Left hindlimb (tissue), 1 donor: ENCODE measurements at places on chromosomes 6 and 20.
A peak's percentile ranks its signal among the peaks of the same experiment; 100 is the strongest.

- no peak for DNase-seq
Observed at GRCh38 chr6:157550114-157550989, 169.4 kb downstream of the ZDHHC14 start.

DNA sequence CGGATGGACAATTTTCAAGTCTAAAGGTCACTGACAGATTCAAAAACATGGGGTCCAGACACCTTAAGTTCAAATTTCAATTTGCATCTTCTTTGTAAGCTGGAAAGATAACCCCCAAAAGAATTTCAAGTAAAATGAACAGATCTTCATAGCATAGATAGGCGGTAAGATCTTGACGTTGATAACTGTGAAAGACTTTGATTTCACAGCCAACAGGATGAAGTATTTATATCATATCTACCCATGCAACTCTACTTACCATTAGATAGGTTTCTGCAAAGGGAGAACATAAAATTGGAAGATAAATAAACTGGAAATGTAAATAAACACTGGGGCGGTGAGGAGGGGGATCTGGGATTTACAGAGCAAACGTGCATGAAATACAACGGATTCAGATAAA, 137.8 kb downstream of the IPCEF1 start:
- DNase-seq, result no peak

DNA sequence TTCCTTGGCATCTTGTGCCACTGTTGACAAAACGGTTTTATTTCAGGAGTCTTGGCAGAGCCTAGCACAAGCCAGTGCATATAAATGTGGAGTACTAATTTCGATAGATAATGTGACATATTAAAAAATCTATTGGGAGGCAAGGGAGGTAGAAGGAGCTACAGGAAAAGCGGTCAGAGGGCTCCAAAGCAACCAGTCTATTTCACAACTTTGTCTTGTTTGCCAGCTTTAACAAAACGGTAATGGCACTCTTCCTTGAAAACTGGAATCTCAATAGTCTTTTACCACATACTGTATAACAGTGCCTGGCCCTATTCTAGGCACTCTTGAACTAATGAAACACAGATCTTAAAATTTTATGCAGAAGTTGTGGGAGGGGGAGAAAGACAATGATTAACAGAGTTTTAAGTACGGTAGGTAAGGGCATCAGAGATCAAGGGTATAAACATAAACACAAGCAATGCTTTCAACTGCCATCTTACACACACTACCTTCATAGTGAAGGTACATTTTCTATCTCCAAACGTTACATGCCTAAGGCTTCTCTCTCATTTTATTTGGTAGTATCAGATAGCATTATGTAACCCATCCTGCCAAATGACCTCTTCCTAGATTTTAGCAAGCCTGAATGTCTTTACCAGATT, 33.5 kb upstream of the SYNCRIP start:
- no peak for DNase-seq

GRCh38 chr6:84882768-84883766, 118.7 kb upstream of the TBX18 start:
- peak; percentile 46 for DNase-seq

DNA sequence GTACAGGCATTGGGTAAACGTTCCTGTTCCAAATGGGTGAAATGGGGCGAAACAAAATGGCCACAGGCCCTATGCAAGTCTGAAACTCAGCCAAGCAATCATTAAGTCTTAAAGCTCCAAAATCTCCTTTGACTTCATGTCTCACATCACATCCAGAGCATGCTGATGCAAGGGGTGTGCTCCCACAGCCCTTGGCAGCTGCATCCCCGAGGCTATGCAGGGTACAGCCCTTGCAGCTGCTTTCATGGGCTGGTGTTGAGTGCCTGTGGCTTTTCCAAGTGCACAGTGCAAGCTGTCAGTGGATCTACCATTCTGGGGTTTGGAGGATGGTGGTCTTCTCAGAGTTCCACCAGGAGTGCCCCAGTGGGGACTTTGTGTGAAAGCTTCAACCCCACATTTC, 270.0 kb upstream of the CDYL start:
- DNase-seq, result peak; percentile 49

DNA sequence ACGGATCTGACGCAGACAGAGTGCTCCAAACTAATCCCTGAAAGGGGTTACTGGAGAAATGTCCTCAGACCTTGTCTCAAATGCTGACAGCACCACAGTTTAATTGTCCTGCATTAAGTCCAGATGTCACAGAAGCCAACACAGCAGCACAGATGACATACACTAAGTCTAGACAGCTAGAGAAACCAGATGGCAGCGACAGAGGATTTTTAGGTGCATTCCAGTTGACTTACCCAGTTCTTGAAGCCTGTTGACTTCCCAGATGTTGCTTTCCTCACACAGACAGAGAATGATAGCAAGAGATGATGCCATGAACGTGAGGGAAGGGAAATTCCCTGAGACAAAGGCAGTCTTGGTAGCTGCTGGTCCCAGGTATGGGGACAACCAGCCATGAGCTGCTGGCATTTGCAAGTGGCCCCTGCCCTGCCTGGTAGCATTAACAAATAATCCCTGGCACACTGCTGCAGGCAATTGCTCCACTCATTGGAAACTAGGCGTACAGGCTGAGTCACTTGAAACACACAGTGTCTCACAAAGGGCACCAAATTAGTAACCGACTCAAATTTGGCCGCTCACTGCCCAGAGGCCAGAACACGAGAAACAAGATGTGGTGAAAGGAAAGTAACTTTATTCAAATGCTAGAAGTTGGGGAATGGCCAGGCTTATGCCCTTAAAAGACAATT, 52.2 kb downstream of the ADGB start:
- no peak for DNase-seq

DNA sequence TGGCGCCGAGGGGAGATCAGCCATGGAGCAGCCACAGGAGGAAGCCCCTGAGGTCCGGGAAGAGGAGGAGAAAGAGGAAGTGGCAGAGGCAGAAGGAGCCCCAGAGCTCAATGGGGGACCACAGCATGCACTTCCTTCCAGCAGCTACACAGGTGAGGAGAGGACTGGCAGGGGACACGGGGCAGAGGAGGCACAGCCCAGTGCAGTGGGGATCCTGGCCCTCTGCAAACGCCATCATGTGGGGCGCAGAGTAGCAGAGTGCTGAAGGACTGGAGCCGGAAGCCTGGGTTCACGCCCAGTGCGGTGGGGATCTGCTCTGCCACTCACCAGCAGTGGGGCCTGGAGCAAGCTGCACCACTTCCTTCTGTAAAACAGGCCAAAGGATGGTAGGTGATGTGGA, 41.1 kb upstream of the FANCE start:
- no peak for DNase-seq

DNA sequence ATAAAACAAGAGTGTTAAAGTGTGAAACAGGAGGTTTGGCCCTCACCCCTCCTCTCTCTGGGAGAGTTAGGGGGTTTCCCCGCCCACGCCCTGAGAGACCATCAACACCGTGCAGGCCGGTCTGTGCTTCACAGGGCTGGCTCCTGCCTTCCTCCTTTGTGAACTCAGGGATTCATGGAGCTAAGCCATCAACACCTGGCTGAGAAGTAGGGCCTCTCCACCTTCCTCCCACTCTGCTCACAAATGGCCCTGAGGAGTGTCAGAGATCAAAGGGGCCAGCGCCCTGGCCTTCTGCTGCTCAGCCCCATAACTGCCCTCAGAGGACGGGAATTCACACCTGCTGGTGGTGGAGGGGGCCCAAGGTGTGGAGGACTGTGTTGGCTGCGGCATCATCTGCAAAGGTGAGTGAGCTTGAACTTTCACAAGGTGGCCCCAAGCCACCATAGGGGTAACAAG, 88.6 kb downstream of the PSMB1 start:
- DNase-seq, result no peak

DNA sequence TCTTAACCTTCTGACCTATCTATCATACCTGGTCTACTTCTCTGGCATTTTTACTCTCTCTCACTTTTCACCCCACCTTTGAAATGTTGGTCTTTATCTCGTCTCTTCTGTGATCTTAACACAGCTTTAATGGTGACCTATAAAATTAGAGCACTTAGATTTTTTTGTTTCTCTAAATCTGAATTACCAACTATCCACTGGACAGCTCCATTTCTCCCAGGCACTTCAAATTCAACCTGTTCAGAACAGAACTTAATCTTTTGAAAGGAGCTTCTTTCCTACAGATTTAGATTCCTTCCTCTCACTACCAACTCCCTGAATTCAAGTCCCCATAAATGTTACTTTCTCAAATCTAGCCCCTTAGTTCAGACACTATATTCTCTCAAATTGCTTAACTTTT, 15.0 kb upstream of the MTFR2 start:
- no peak for DNase-seq

GRCh38 chr6:154170106-154170505, 131.1 kb downstream of the OPRM1 start:
- no peak for DNase-seq

GRCh38 chr6:33895296-33895695, 91.5 kb upstream of the MLN start:
- no peak for DNase-seq

GRCh38 chr6:146587459-146587858, 11.3 kb upstream of the ADGB start:
- DNase-seq, result no peak

DNA sequence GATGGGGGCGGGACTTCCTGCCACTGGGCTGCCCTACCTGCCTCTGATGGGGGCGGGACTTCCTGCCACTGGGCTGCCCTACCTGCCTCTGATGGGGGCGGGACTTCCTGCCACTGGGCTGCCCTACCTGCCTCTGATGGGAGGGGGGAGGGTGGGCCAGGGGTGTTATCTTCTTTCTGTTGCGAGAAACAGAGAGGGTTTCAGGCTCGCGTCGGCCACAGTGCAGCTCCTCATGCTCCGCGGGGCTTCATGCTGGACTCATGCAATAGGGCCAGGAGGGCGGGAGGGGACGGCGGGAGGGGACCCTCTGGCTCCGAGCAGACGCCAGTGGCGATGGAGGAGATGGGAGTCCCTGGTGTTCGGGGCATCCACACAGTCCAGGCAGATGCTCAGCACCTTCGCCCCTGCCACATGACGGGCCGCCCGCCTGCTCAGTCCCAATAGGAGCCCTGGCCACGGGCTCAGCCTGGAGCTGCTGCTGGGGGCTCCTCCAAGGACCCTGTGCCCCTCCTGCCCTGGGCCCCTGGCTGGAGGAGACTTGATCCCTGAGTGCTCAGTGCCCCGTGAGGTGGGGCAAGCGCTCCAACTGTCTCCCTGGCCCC, 48.8 kb upstream of the CHRNA4 start:
- no peak for DNase-seq

DNA sequence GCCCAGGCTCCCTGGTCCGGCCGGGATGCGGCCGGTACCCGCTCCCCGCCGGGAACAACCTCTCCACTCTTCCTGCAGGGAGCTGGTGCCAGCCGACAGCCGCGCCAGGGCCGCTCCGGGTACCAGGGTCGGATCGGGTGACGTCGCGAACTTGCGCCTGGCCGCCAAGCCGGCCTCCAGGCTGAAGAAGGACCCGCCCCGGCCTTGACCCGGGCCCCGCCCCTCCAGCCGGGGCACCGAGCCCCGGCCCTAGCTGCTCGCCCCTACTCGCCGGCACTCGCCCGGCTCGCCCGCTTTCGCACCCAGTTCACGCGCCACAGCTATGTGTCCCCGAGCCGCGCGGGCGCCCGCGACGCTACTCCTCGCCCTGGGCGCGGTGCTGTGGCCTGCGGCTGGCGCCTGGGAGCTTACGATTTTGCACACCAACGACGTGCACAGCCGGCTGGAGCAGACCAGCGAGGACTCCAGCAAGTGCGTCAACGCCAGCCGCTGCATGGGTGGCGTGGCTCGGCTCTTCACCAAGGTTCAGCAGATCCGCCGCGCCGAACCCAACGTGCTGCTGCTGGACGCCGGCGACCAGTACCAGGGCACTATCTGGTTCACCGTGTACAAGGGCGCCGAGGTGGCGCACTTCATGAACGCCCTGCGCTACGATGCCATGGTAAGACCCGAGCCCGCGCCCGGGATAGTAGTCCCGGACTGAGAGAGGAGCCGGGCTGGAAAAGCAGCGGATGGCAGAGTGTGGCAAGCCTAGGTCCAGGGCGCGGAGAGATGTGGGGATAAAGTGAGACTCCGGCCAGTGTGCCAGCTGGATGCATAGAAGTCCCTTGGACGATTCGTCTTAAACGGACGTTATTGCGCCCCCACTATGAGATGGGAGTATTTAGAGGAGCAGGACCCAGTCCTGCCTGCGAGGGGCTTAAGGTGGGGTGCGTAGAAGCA, at the start of gene NT5E:
TSS of gene NT5E (plus strand) at position 266 of the 942 bp plus-strand sequence. CDS start at position 323, 57 bp downstream.
- peak; percentile 85 for DNase-seq

GRCh38 chr6:150875841-150876240, 10.3 kb downstream of the MTHFD1L start:
- no peak for DNase-seq

GRCh38 chr6:151757506-151757955, 50.0 kb upstream of the ESR1 start:
- DNase-seq, result no peak

- DNase-seq, result no peak
Observed at GRCh38 chr20:19382386-19383340, 170.2 kb downstream of the SLC24A3 start.

DNA sequence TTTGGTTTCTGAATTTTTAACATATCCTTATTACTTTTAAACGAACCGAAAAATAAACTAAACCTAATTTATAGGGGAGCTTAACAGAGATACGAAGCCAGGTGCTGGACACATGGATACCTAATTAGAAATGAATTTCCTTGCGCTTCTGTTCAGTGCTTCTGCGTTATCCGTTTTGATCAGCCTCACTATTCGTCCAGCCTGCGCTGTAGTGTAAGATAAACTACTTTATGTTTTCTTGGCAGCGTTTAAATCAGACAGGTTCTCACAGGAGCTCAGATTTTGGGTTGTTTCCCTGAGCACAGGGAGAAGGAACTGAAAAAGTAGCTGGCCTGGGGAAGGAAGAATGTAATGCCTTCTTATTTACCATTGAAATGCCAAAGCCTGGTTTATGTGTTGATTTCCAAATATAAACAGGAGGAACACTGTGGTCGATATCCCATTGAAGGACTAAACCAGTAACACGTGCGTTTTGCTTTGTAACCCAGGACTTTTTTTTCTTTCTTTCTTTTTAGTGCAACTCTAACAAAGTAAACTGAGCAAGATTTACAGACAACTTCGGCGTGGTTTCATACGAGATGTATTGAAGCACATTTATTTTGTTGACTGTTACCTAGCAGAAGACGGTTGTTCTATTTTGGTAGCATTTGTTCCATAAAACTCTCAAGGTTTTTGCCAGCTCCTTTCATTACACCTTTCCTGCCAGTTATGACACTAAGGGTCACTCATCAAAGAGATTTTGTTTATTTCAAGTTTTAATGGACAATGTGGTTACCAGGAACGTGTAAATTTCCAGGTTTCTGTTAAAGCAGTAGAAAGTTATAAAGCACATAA, 214.8 kb upstream of the HEY2 start:
- DNase-seq, result no peak

GRCh38 chr6:79705456-79705995, 74.4 kb downstream of the SH3BGRL2 start:
- DNase-seq, result no peak
